Osteoblast (primary cell): ENCODE measurements at places on chromosomes 7 and 10. TPM values are rescaled to one million over a fixed set of nuclear protein-coding genes. Genes with fewer than 3 reads are reported as not detected.

CPA4 gene
- 18.6 and 28.2 TPM in 2 replicates for total RNA-seq

AKR1E2 gene
- 15.6 and 17.7 TPM in 2 replicates for total RNA-seq

EFCAB10 gene
- under 0.01 TPM in 1 of 2 replicates, not detected in the other for total RNA-seq

MYH16 gene
- under 0.01 TPM in 1 of 2 replicates, not detected in the other for total RNA-seq

AEBP1 gene
- 219 and 267 TPM in 2 replicates for total RNA-seq

TMEM229A gene
- total RNA-seq = not detected in 2 replicates

DNA sequence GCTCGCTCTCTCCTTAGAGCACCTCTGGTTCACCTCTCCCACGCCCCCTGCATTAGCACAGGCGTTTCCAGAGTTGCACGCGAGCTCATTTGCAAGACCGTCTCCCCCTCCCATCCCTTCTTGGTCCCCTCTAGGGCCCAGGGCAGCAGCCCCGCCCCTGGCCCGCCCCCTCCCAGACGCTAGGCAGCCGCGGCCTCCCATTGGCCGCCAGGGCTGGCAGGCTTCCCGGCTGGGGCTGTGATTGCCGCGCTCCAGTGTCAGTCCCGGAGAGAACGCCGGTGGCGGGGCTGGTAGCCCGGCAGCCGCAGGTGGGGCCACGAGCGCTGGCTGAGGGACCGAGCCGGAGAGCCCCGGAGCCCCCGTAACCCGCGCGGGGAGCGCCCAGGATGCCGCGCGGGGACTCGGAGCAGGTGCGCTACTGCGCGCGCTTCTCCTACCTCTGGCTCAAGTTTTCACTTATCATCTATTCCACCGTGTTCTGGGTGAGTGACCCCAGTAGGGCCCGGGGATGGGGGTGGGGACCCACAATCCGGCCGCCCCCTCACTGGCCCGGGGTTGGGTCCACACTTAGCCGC, at the start of gene TSPAN15:
TSPAN15 (plus strand) TSS at position 257 of the 575 bp plus-strand sequence; CDS start at position 387, 130 bp downstream.
- DNase-seq = peak; percentile 91

DNA sequence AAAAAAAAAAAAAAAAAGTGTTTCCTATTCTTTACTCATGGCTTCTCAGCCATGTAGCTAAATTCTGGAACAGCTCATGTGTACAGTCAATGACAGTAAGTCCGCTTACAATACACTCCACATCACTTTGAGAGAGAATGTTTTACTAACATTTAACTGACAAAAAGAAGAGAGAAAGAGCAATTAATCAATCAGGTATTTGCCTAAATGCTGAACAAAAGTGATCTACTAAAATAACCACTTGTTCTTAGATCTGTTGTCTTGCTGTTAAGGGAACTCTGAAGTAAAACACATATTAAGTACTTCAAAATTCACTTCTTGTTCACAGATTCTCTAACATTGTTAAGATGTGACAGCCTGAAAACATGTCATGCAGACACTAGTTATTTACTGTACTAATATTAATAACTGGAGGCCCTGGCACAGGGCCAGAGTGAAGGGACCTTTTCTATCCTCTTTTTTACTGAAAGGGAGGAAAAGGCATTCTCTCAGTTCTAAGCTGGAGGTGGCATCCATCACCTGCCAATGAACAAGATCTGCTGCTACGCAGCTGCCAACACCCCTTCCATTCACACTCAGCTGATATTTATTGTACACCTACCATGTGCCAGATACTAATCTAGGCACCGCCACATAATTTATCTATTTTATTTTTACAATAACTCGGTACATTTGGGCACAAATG, 72.6 kb downstream of the AHR start:
- DNase-seq = no peak

DNA sequence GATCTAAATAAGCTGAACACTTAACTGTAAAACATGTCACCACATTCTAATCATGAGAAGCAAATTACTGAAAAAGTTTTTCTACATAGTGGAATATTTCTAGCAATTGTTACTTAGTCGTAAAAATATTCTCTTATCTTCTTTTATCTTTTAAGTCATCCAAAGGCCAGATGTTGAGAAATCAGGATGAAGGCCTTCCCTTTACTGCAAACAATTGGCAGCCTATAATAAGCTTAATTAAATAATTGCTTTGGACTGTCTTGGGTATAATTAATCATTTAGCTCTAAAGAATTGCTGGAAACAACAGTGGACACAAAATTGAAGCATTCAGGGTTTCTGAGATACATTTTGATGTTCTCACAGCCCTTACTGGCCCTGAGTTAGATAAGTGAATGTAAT, 226.5 kb downstream of the FANK1 start:
- DNase-seq = no peak

DNA sequence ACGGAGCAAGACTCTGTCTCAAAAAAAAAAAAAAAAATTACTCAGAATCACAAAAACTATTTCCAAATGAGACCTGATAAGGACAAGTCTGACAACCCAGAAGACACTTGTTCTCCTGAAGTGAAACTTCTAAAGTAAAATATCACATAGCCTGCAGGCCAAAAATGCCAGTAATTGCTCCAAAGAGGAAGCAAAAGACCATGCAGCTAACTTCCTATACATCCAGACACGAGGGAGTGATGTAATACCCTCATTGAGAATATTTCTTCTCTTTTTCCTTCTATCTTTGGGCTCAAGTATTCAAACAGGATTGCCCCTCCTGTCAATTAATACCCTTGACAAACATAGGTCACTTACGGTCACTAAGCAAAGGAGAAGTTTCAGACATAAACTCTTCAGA, 31.2 kb downstream of the ARMH3 start:
- no peak for DNase-seq

DNA sequence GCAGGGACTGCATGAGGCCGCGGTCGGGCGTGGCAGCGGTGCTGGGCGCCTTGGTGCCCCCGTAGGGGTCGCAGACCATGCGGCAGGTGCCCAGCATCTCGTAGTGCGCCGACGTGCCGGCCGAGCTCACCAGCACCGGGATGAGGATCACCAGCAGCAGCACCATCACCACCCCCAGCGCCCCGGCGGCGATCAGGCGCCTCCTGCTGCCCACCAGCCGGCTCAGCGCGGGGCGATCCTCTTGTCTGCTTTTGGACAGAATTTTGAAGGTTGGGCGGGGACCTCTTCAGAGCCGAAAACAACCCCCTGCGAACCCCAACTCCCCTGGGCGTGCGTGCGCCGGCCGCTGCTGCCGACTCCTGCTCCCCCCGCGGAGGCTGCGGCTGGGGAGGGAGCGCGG, 779 bp downstream of the C1QL3 start:
- peak; percentile 90 for DNase-seq

DNA sequence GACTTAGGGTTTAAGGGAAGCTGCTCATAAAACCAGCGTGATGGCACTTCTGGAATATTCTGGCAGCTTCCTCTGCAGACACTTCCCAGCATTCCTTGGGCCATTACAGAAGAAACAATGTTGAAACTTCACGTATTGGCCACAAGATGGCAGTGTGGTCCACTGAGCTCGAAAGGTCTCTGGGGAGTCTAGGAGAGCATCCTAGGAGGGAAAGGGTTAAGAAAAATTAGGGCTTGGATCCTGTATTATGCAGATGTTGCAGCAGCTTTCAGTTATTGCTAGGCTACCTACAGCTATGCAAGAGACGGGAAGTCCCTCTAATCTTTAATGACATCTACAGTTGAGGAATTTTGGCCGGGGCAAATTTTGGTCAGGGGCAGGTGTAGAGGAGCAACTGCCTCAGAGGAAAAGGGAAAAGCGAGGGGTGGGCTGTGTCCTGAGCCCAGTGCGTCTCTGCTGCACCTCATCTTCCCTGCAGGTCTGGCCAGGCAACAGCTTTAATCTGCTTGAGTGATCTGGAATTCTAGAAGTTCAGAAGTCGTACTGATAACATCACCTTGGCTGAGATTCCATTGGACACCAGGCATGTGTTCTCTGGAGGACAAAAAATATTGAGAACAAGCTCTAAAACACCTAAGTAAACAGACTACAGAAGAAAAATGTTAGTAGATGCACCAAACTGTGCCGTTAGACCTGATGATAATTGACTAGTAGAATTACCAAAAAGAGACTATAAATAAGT, 220.8 kb upstream of the PRSS58 start:
- no peak for DNase-seq

- no peak for DNase-seq
Observed at GRCh38 chr10:90912174-90912573, 8.7 kb downstream of the ANKRD1 start.

DNA sequence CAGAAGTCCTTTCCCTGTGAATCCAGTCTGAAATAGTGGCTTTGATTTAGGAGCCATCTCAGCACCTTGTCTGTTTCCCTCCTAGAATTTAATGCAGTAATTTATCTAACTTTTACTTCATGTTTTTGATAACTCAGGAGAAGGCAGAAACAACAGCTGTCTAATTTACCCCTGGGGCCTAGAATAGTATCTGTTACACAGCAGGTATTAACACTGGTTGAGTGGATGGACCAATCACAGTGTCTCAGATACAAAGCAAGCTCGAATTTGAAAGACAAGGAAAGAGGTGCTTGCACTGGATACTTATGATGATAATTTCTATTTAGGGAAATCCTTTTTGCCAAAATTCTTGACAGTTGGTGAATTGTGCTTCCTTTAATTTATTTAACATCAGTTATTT, 23.4 kb downstream of the CHRM2 start:
- no peak for DNase-seq

DNA sequence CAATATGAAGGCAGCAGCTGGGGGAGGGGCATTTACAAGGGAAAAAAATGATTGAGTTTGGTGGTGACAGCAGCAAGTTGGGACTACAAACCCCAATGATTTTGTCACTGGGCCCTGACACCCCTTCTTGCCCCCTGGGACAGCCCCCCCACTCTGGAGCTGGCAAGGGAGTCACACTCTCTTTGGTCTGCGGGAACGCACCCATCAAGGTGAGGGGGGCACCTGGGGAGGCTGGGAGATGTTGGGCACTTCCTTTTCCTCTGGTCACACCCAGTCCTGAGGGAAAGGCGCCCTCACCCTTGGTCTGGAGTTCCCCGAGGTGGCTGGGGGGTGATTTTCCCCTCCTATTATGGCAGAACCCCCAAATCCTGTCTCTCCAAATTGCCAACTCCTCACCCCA, 24.4 kb downstream of the EPHB4 start:
- peak; percentile 59 for DNase-seq

DNA sequence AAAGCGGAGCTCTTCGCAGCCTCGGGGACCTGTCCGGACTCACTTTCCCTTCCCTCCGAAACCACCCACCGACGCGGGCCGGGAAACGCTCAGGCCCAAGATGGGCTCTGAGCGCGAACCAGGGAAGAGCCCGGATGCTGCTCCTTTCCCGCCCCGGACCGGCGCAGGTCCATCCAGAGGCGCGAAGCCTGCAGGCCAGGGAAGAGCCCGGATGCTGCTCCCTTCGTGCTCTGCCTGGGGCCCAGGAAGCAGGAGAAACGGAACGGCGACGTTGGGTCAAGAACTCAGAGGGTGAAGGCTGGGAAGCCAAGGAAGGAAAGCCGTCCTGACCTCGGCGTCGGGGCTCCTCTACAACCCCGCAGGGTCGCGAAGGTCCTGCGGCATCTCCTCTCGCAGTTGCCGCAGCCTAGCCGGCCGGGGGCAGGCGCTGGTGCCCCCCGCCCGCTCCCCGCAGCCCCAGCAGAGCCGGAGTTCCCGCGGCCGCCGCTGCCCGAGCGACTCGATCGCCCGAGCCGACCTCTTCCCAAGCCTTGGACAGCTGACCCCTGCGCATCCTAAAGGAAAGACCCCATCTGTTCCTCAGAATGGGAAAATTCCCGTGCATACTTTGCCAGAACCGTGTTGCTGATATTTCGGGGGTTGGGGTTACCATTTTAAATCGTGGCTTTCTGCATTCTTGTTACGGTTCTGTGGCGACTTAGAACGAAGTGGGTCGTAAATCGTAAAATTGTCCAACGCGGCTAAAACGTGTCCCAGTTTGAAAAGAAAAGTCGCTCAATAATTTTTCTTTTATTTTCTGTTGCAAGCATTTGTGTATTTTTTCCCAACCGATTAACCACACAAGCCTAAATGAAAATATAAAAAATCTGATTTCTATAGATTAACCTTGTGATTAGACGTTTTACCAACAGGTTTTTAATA, 7.5 kb downstream of the HOXA1 start:
- DNase-seq = no peak

DNA sequence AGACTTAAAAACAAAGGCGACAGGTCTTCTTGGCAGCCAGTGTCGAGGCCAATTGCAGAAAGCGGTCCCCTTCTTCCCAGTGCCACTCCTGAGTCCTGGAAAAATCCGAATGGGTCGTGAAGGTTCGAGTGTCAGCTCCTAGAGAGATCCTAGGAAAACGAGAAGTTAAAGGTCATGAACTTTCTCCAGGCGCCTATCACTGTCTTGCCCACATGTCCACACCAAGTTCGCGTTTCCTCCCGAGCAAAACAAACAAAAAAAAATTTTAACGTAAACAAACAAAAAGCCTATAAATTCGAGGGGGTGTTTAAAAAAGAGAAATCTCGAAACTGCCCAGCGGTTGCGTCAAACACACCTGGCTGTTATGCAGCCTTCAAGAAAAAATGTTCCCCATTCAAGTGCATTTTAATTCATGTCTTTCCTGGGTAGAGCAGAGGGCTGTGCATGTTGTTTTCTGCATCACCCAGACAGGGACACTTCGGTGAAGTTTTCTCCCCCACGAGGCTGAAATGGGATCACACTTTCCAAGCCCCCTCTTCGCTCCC, 1.5 kb downstream of the ARHGAP21 start:
- peak; percentile 65 for DNase-seq

DNA sequence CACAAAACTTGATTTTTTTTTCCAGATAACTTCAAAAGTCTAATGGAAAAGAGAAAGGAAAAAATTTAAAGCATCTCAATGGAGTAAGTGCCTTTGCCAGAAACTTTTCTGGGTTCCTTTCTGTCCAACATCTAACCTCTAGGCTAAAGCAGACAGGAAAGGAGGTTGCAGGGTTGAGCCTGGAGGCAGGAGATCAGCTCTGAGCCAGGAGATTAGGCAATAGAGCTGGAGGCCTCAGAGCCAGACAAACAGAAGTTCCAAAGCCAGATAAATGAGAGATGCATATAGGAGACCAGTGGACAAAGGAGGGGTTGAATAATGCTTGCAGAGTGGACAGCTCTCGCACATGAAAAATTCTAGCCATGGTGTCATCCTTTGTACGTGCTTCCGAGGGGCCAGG, 42.9 kb downstream of the CHN2 start:
- no peak for DNase-seq

- DNase-seq = no peak
Observed at GRCh38 chr7:55595511-55595910, 23.2 kb upstream of the VOPP1 start.

DNA sequence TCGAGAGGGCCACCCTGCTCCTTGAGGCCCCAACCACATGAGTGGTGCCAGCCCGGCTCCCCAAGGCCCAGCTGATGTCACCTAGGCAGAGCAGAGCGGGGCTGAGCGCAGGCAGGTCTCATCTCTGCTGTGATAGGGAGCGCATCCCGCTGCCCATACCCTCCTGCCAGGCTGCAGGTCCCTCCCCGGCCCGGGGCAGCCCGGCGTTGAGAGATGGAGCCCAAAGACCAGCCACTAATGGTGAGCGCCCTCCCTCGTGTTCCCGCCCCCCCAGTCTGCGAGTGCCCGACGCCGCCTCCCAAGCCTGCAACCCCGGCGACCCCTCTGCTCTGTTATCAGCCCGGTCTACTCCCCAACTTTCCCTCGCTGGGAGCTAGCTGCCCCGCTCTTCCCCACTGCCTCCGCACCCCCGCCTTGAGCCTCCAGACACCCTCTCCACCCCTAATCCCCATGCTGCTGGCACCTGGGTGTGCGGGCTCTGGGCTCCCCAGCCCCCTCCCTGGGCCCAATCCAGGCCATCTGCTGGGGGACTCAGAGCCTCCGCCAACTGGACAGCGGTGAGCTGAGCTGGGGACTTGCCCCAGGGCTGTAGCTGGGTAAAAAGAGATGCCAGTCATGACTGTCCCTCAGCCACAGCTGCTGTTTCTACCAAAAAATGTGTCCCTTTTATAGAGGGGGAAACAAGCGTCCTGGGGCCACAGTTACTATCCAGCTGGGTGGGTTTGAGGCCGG, 19.7 kb upstream of the CHST12 start:
- DNase-seq = peak; percentile 69
